ENCODE measurements at places on chromosomes 12 and 14.

DNA sequence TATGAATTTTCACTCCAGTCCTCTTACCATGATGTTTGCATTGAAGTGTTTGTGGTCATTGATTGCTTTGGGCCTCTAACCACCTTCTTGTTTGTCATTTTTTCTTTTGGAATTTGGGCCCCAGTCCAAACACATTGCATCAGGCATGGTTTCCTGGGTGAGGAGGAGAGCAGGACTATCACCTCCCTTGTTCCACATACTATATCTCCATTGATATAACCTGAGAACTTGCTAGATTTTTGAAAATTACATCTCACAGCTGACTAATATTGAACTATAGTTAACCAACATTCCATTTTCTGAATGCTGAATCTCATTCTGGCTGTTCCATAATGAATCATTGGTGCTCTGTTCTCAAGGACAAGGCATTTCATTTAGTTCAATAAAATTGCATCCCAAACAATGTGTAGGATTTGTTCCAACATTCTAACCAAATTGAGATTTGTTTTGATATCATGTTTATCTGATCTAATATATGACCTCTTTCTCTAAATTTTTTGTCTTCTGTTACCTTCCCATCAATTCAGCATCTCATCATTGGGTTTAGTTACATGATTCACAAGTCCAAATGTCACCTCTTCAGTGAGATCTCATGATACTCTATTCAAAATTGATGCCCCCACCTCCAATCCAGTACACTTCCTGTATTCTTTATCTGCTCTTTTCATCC, 329.0 kb downstream of the ZFP36L1 start:
- no peak for DNase-seq

- DNase-seq, result no peak
Observed at GRCh38 chr12:132140918-132141841, 2.9 kb downstream of the DDX51 start.

- no peak for DNase-seq
Observed at GRCh38 chr14:94343238-94344005, 20.3 kb upstream of the SERPINA6 start.

DNA sequence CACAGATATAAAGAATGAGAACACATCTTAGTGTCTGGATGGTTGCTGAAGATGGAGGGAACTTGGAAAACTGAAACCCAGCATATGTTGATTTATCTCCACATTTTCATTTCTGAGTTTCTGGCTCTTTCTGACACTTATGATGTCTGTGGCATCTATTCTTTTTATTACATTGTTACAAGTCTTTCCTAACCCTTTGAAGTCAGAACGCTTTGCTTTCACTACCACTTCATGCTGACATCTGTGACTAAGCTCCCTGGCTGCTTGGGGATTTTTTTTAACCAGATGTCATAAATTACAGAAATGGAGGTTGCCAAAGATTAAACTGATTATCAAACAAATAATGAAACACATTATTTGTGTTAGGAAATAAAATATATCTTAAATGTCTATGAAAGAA, 188.7 kb downstream of the KITLG start:
- peak; percentile 39 for DNase-seq

DNA sequence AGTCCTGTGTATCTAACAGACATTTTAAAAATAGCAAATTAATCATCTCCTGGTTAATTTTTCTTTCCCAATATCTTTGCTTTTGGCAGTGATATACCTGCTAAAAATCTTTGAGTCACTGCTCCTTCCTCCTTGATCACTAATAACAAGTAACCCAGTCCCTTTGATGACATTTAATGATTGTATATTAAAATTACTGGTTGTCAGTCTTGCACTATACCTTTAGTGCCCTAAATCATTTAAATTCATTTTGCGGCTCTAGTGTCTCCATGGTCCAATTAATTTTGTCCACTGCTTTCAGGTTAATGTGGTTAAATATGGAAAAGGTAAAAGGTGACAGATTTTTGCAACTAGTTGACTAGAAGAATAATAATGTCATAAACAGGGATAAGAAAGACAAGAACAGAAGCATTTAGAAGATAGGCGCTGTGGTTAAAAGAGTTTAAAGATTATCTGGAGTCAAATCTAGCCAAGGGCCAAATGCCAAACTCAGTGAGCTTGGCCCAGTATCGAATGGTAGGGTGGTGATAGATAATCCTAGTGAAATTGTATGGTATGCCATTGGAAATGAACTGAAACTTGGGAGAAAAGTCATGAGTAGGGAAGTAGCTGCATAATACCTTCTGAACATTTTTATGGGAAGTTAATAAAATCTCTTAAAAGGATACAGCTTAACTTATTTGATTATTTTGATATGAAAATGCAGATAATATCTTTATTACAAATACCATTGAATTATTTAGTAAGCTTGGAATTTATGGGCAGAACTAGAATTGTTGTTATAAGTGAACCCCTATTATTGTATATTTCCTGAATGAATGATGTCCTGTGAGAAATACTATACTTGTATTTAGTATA, 115.0 kb downstream of the PCNX1 start:
- DNase-seq, result no peak

DNA sequence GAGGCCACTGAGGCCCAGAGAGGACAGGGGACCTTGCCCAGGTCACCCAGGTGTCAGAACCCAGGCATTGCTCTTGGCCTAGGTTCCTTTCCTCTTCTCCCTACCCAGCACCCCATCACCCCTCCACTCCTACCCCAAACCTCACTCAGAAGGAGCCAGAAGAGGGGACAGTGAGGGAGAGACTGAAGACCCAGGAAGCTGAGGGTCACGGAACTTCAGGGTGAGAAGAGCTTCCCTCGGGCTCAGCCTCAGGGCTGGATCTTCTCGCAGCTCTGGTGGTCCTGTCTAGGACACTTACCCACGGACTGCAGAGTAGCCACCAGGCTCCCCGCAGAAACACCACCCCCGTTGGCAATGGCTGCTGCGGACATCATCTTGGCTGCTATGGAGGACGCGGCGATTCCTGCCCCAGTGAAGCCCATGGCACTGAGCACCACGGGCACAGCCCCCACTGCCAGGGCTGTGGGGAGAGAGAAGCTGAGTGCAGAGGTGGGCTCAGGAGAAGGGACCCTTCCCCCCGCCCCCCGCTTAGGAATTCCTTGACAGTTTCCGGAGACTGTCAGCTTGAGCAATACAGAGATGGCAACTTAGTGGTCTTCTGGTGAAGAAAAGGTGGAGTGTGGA, 1.1 kb downstream of the IFI27L2 start:
- no peak for DNase-seq

GRCh38 chr12:62249419-62249818, 10.8 kb upstream of the USP15 start:
- DNase-seq, result no peak

DNA sequence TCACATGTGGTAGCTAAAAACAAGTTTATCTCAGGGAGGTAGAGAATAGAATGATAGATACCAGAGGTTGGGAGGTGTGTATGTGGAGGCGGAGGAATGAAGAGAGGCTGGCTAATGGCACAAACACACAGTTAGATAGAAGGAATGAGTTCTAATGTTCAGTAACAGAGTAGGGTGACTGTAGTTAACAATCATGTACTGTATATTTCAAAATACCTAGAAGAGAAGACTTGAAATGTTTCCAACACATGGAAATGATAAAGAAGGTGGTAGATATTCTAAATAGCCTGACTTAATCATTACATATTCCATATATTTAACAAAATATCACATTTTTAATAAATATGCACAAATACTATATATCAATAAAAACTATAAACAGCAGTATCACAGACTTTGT, 8.9 kb upstream of the IFNG-AS1 start:
- no peak for DNase-seq
